ENCODE measurements at places on chromosomes 4 and X.

DNA sequence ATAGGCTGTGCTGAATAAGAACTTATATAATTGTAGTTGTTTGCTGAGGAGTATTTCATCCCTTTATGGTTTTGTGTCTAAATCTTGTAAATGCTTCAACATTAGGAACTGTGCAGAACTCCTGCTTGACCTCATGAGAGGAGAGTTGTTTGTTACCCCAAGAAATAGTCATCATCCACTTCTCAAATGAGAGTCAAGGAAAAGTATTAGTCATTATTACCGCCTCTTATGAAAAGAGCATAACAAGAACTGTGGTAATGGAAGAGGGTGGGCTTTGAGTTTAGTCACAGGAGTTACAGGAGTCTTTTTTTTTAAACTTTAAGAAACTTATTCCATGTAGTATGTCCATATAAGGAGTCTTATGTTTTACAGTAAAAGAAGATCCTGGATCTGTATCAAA lies 132.9 kb downstream of the RAP1GDS1 start:
- DNase-seq = no peak

DNA sequence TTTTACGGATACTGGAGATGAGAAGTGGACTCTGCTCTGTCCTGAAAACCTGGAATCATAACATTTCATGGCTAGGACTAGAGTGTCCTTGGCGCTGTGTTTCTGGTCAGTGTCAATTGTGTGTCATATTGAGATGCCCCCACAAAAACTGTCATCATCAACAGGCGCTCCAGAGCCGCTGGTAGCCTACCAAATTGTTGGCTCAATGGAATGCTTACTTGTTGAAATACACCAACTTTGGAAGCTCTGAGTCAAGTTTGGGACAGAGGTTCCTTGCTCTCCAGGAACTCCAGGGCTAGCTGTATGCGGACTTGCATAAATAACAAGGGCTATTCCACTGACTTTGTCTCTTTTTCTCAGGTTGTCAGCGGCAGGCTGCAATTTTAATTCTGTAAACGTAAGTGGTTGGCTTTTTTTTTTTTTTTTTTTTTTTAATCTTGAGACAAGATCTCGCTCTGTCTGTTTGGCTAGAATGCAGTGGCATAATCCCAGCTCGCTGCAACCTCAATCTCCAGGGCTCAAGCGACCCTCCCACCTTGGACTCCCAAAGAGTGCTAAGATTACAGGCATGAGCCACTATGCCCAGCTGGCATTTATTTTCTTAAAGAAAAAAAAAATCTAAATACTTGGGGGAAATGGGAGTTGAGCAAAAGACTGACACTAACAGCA lies 871 bp upstream of the HPGD start:
- DNase-seq = no peak

DNA sequence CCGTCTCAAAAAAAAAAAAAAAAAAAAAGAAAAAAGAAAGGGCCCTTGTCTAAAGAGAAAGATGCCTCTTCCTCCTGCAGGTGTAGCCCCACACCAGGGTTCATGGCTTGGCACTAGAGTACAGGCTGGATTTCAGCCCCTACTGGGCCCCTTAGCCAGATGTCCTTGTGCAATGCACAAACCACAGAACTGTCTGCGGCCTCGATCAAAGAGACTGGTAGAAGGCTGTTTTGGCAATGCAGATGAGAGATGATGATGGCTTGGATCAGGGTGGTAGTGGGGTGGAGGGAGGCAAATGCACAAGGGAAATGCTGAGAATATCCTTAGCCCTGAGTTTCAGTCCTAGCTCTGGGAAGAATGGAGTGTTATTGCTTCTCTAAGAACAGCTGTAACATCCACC lies 26.5 kb upstream of the TSR2 start:
- no peak for DNase-seq

- DNase-seq = no peak
Observed at GRCh38 chr4:159673221-159673620, 570.3 kb downstream of the RAPGEF2 start.

DNA sequence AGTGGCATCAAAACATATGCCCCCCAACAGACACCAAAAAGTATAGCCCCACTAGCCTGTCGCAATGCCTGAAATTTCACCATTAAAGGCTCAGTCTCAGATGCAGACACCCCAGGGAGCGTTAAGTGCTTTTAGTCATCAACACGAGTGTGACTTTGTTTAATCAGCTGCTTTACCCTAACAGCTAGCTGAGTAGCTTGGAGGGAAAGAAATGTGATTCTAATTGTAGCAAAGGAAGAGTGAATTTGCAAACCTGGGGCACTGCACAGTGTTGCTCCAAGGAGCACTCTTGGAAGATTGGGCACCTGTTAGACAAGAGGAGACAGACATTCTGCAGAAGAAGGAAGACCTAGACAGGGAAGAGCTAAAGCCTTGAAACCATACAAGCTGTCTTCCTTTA lies 145.1 kb downstream of the BEND2 start:
- no peak for DNase-seq

- no peak for DNase-seq
Observed at GRCh38 chrX:108224218-108224617, 132.6 kb downstream of the ATG4A start.

- DNase-seq = no peak
Observed at GRCh38 chr4:88758264-88758663, 60.6 kb upstream of the NAP1L5 start.

DNA sequence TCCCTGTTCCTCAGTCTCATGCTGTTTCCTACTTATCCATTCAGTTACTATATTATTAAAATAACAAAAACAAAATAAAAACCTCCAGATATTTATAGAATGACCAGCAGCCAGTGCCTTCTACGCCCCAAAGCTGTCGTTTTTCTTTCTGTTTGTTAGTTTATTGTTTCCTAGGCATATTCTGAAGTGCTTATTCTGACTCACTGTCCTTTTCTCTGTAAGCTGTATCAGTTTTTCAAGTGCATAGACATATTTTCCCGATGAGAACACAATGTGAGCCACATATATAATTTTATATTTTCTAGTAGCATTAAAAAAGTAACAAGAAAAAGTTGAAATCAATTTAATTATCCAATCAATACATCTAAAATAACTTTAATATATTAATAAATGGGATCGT lies 2158.6 kb upstream of the TENM3 start:
- no peak for DNase-seq

DNA sequence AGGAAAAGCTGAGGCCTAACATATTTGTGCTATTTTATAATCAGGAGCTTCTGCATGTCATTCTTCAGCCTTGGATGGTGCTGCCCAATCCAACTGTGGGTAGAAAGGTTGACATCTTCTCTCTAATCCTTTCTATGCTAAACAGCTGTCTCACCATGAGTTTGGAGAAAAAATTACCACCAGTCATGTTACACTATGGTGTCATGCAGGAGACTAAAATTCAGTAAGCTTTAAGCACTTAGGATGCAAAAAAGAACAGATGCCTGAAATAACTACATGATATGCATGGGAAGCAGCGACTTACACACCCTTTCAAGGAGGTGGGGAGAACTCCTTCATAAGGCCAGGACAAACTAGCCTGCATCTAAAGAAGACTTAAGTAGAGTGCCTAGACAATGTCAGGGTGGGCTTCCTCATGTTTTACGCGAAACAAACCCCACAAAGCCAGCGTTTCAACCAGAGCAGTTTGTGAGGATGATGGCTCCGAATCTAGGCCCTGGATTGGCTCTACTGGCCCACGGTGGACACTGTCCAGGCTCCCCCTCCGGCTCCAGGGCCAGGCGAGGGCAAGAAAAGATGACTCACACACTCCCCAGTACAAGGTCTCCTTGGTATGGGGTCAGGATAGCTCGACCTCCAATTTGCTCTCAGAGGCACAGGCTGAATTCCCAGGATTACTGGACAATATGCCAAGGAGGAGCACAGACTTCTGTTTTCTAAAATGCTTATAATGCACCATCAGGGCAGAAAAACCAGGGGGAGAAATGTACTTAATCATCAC lies 45.1 kb downstream of the STX18 start:
- no peak for DNase-seq

DNA sequence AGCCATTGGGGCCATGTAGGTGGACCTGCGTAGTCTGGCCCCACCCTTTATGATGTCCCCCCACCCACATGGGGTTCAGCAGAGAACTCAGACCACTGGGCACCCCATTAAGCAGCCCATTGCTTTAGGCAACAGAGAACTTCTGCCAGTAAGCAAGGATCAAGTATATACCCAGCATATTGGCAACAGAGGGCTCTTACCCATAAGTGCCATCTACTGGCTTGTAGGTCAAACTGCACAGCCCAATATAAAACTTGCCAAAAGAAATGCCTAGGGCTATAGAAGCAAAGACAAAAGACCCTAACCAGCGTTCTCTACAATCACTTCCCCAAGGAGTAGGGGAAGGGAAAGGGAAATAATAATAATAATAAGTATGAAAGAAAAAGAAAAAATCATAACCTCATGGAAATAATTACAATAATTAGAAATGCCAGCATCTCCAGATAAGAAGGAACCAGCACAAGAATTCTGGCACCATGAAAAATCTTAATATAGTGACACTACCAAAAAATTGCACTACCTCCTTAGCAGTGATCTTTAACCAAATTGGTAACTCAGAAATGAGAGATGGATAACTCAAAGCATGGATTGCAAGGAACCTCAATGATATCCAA lies 1090.7 kb downstream of the FAT4 start:
- DNase-seq = no peak

DNA sequence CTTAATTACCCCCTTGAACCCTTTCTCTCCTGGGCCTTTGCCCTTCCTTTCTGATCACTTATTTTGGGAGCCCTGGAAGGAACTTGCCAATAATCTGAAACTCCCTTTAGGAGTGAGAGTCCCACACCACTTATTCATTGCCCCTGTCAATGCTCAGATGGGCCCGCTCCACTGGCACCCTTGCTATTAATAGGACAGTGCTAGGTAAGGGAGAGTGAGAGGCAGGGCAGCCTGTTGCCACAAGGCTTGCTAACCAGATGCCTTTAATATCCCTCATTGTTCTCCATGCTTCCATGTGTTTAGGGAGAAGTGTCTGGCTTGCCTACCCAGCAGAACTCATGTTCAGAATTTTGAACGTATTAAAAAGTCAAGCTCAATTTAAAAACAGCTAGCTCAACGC lies 1.7 kb upstream of the NHS start:
- DNase-seq = no peak

DNA sequence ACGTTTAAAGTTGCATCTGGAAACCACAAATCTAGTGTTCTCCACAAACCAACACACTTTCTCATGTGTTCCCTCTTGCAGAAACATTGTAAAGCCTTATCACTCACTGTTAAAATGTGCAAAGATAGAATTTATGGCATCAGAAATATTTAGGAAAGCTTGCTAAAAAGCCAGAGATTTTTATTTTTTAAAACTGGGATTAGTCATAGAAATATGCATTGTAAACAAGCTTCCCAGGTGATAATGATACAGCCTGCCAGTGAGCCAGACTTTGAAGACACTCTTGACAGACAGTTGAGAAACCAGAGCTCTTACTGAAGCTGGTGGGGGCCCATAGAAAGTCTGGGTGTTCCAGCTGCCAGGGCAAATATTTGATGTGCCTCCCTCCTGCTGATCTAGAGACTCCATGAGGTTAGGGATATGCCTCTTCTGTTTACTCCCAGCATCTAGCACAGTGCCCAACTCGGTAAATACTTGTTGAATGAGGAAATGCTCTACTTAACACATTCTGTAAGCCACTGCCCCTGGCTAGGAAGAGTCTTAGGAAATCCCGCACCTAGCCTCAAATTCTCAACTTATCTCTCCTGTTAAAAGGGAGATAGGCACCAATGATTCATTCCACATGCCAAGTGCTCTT lies 179.0 kb upstream of the RASGEF1B start:
- DNase-seq = no peak

GRCh38 chr4:163482190-163482589 lies 8.6 kb upstream of the TKTL2 start:
- DNase-seq = no peak

DNA sequence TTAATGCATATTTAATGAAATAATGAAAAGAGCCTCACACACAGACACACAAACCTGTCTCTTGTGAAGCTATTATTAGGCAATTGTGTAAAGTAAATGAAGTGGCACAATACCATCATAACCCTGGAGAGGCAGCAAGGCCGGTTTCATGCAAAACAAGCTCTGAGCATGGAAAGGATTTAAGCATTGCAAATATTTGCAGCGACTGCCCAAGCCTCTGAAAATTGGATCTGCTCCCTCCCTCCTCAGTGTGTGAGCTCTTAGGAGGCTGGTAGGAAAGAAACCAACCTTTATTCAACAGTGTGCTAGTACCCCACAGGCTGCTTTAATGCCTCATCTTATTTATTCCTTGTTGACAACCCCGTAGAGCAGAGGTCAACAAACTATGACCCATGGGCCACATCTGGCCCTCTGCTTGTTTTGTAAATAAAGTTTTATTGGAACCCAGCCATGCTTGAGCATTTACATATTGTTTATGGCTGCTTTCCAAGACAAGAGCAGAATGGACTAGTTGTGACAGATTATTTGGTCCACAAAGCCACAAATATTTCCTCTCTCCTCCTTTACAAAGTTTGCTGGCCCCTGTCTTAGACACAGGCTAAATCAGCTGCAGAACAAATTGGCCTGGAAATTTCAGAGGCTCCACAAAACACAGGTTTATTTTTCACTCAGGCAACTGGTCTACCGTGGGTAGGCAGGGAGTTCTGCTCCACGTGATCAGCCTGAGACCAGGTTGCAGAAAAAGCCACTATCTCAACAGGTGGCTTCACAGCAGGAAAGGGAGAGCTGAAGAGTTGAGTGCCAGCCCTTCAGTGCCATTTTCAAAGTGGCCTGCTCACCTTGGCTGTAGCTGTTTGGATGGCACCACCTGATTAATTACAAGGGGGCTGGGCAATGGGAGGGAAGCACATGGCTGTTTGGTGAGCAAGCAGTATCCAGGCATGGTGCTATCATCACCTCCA lies 16.8 kb downstream of the RS1 start:
- DNase-seq = no peak

DNA sequence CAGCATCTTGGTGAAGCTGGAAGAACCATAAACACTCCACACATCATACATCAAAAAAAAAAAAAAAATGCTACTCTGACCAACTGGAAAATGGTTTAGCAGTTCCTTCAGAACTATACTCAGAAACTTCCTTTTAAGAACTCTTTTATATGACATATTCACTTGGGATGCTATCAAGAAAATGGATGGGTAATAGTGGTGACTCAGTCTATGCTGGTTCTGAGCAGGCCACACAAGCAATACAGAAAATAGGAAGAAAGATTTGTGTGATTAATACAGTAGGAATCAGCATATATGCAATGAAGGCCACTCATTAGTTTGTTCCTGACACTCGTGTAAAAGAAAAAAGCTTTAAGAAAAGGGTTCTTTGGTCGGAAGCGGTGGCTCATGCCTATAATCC lies 123.5 kb upstream of the FAT4 start:
- no peak for DNase-seq

- no peak for DNase-seq
Observed at GRCh38 chr4:140595065-140595464, 26.3 kb upstream of the UCP1 start.

DNA sequence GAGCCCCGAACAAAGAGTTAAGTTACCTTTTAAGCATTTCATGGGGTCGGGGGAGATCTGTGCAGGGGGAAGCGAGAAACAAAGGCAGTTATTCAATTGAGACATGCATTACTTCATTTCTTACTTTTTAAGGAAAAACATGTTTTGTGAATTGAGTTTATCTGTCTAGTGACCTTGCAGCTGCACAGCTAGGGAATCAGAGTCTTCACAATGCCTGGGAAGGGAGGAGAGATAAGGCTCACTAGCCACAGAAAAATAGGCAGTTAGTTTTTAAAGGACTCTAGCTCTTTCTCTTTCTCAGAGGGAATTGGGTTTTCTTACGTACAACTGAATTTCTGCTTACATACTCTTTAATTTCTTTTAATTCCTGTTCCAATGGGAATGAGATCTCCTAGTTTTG lies 26.2 kb upstream of the ZBTB33 start:
- DNase-seq = no peak

- DNase-seq = no peak
Observed at GRCh38 chr4:72567821-72568675, 973 bp downstream of the ADAMTS3 start.

Data from stimulated activated CD8-positive, alpha-beta memory T cell treated with anti-CD3 and anti-CD28 coated beads, Interleukin-7, amount 100 ng/mL, for 24 hours (primary cell).